Hepatocyte (in vitro differentiated cells): ENCODE measurements at places on chromosomes 6 and 20. TPM values are rescaled to one million over a fixed set of nuclear protein-coding genes. Genes with fewer than 3 reads are reported as not detected.

TTK gene
- total RNA-seq: 10.2 and 10.7 TPM in 2 replicates

DNA sequence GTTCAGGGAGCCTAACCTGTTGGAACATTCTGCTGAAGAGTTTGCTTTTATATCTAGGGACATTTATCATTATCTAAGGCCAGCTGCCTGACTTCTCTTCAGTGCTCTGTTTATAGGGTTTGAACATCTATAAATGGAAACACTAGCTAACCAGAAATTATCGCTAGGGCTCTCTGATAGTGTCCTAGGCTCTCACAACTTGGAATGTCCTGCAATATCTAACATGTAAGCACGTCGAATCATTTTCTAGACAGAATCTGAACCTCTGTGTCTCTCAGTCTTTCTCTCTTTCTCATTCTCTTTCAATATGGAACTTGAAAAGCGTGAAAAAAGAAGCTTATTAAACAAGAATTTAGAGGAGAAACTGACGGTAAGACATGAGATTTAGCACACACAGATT lies 92.5 kb upstream of the MLIP start:
- peaks cover 12% of the 10 kb centered on the region for H3K4me1 ChIP-seq
- DNase-seq: no peak
- no peak overlapping the region for H3K27ac ChIP-seq
- H3K36me3 ChIP-seq: no peaks in the 10 kb centered on the region
- no peak overlapping the region for H3K4me3 ChIP-seq

DNA sequence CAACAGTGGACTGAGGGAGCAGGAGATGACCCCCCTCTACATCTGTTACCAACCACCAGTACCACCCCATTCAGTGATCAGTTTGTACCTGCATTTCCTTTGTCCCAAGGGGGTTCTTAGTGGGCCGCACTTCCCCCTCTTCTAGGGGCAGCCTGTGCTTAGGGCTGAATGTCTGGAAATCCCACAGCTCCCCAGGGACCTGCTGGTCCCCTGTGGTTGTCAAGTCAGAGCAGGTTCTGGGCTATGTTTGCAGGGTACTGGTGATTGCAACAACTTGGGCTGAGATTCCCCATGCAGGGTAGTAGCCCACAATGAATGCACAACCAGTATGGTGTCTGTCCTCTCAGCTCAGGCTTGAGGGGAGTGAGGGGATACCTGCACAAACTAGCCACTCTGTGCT lies 39.7 kb upstream of the COL10A1 start:
- no peaks in the 10 kb centered on the region for H3K27me3 ChIP-seq
- H3K27ac ChIP-seq: no peak overlapping the region
- no peak overlapping the region for H3K4me3 ChIP-seq
- no peaks in the 10 kb centered on the region for H3K4me1 ChIP-seq
- DNase-seq: no peak

DNA sequence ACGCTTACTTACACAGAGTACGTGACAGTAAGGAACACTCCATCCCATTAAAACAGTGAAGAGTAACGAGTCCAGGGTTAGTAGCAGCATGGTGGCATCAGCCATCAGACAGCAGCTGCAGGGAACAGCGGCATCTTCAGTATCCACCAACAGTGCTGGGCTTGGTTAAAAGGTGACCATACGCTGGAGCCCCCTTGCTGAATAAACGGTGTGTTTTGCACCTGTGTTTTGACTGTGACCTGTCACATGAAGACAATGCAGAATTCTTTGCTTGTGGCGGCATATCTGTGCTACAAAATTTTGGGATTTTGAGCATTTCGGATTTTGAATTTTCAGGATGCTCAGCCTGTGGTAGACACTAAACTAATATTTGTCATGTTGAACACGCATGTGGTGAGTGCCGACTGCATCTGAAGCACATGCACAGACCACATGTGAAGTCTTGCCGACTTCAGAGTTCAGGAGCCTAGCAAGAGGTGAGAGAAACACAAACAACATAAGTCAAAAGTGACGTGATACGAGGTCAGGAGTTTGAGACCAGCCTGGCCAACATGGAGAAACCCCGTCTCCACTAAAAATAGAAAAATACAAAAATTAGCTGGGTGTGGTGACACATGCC lies 69.3 kb upstream of the FRMD1 start:
- peaks cover 13% of the 10 kb centered on the region for H3K4me1 ChIP-seq
- H3K27me3 ChIP-seq: no peaks in the 10 kb centered on the region
- H3K4me3 ChIP-seq: no peak overlapping the region
- H3K36me3 ChIP-seq: no peaks in the 10 kb centered on the region
- H3K27ac ChIP-seq: no peak overlapping the region
- no peak for DNase-seq

DNA sequence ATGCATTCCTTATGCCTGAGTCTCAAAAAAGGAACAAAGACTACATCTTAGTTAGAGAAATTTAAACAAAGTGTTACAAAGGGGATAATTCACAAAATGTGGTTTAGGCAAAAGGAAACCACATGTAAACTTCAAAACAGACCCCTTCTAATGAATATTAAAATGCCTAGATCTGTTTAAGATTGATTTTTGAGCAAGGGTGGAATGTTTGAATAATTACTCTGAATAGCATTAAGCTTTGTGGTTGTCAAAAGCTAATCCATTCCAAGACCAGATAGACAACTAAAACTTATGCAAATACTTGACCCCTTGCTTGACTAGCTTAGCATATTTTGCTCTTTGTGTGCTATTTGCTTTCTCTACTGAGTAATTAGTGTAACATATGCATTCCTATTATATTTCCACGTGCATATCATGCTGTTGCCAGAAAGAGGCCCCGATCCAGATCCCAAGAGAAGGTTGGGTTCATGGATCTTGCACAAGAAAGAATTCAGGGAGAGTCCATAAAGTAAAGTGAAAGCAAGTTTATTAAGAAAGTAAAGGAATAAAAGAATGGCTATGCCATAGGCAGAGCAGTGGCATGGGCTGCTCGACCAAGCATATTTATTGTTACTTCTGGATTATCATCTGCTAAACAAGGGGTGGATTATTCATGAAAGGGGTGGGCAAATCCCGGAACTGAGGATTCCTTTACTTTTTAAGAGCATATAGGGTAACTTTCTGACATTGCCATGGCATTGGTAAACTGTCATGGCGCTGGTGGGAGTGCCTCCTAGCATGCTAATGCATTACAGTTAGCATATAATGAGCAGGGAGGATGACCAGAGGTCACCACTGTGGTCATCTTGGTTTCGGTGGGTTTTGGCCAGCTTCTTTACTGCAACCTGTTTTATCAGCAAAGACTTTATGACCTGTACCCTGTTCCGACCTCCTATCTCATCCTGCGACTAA lies 1193.4 kb upstream of the EYS start:
- H3K4me3 ChIP-seq: no peak overlapping the region
- no peak overlapping the region for H3K27ac ChIP-seq
- no peaks in the 10 kb centered on the region for H3K36me3 ChIP-seq
- H3K4me1 ChIP-seq: no peaks in the 10 kb centered on the region

DNA sequence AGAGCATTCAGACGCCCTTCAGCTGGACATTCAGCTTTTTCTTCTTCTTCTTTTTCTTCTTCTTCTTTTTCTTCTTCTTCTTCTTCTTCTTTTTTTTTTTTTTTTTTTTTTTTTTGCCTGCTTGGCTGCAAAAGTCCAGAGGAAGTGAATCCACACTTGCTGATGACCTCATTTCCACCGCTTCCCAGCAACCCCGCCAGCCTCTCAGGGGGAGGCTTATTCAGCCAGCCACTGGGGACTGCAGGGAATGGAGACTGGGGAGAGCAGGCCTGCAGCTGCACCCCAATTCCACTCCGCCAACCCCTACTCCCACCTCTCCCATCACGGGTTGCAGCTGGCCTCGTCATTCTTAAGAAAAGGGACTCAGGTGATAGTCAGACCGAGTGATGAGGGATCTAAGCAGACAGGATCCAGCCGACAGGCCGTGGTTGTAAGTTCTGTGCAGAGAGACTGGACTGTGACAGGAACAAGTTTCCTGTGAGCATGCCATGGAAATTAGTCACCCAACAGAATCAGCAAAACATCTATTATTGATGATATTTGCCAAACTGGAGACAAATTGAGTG lies 59.0 kb upstream of the QKI start:
- no peaks in the 10 kb centered on the region for H3K4me1 ChIP-seq
- no peaks in the 10 kb centered on the region for H3K27me3 ChIP-seq
- no peaks in the 10 kb centered on the region for H3K36me3 ChIP-seq
- no peak overlapping the region for H3K27ac ChIP-seq

DNA sequence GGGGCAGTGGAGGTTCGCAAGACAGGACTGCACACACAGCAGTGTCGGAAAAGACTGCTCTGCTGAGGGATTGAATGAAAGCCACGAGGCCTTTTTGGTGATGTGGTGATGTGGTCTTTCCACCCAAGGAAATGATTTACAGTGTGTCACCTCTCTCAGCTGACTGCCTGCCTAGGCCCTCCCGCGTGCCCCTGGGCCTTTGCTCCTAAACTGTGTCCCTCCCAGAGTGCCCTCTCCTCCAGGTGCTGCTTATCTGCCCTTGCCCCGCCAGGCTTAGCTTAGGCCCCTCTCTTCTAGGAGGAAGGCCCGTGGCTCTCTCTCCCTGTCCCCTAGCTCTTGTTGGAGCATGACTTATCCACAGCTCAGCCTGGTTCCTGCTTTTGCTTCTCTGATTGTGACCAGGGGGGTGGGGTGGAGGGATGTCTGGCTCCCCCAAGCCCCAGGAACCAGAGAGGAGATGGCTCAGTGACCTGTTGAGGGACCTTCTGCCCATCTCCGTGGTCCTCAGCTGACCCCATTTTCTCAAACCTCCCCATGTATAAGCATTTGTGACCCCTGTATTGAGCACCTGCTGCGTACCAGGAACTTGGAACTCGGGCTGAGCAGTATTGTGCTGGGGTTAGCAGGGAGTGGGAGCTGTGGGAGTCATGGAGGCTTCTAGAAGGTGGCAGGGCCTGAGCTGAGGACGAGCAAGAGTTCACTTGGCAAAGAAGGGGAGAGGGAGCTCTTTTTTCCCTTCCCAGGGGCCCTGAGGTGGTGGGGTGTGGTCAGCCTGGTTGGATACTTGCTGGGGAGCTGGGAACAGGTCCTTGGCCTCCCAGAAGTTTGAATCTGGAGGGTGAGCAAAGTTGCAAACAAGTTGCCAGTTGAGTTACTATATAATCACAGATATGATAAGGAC lies 2.2 kb downstream of the SRC start:
- H3K27ac ChIP-seq: peak overlapping the region; percentile 97
- peak; percentile 54 for DNase-seq
- no peaks in the 10 kb centered on the region for H3K36me3 ChIP-seq
- H3K4me1 ChIP-seq: peaks cover 46% of the 10 kb centered on the region

DNA sequence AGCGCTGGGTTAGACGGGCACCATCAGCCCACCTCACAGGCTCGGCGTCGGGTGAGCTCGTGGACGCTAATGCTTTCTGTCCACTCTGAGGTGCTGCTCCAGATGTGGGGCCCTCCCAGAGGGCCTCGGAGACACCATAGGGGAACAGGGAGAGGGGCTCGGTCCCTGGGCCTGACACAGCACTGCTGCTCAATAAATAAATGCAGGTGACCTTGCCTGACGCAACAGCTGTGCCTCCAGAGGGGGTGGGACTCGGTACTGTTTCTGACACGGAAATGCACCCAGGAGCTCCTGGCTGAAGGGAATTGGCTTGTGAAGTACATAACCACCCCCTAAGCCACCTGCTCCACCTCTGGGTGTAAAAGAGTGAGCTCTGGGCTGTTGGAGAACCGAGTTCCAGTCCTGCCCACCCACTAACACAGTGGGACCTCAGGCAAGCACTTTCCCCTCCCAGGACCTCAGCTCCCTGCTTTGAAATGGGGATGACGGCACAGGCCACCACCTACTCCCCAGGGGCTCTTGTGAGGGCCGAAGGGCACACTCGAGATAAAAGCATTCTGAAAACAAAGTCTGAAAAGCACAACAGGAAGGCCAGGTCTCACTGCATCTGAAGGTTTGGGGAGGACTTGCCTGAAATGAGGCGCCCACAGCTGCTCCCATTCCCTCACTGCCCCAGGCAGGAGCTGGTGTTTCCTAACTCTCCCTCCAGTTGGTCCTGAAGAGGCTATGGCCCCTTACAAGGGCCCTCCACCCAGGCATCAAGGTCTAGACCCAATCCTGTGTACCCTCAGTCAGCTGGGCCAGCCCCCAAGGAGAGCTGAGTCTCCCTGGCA lies 6.7 kb downstream of the KCNK15 start:
- H3K27me3 ChIP-seq: no peaks in the 10 kb centered on the region
- no peak overlapping the region for H3K4me3 ChIP-seq
- DNase-seq: no peak
- no peak overlapping the region for H3K27ac ChIP-seq
- no peaks in the 10 kb centered on the region for H3K36me3 ChIP-seq

DNA sequence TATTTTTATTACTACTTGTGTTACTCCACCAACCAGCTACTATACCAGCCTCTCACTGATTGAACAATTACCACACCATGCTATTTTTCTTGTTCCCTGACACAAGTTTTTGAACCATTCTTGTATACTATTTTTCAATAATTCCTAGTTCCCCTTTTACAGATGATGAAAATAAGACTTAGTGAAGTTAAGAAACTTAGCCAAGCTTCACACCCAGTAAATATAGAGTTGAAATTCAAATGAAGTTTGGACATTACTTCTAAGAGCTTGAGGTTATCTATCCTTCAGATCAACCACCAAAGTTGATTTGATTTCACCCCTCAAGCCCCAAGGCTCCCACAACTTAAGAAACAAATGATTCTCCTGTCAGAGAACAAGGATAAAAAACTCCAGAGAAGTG lies 13.1 kb upstream of the BCAS1 start:
- H3K27ac ChIP-seq: no peak overlapping the region
- peaks cover 3% of the 10 kb centered on the region for H3K4me1 ChIP-seq
- DNase-seq: no peak
- H3K36me3 ChIP-seq: no peaks in the 10 kb centered on the region
- H3K4me3 ChIP-seq: no peak overlapping the region
